ENCODE measurements at places on chromosomes 2 and 18.

DNA sequence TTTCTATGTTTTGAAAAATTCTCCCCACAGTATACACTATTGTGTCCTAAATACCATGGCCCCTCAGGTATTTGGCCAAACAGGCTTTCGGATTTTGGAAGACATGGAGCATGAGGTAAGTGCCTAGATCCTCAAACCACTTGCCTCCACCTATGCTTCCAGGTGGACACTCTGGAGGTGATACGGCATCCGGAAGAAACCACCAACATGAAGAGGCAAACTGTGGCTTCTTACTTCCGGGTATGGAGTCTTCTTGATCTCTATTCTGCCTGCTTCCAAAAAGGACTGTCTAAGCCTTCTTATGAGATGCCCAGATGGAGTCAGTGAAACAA, 252.0 kb upstream of the SP5 start:
- DNase-seq, result no peak

DNA sequence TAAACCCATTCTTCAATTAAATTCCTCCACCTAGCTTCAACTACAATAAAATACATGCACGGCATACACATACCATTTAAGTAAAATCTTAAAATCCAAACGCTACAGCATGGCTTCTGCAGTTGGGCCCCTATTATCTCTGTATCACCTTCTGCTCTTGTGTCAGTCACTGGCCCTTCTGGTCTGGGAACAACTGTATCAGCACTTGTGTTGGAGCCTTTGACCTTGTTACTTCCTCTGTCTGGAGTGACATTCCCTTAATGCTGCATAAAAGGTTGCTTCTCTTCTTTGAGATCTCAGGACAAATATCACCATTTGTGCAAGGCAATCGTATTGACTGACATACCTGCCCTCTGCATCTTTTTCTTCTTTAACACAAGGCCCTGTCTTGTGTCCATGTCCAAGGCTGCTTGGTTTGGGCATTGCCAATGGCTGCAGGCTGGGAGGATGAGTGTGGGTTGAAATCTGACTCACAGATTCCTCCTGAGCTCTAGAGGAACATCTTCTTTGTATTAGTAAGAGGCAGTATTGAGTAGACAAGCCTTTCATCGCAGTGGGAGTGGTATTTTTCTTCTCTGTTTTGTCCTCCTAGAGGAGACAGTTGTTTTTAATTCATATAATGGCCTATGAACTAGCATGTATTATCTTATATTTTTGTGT, 267.8 kb upstream of the TRIB2 start:
- no peak for DNase-seq

GRCh38 chr18:77250926-77251729, 1.5 kb downstream of the GALR1 start:
- DNase-seq, result no peak

DNA sequence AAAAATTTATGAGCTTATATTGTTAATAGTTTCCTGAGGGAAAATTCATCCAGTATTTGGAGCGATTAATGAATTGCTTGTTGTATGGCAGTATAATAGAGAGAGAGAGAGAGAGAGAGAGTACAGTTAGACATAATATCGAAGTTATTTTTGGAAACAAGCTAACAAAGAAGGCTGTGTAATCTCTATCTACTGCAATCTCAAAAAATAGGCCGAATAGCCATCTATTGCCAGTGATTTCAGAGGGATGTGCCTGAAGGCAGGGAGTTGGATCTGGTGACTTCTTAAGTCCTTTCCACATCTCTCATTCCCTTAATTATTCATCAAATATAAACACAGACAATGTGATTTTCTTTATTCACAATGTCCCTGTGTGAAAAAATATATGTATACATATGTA, 433.1 kb upstream of the RAB12 start:
- DNase-seq, result no peak

GRCh38 chr2:205775097-205775877, 93.0 kb downstream of the NRP2 start:
- no peak for DNase-seq

DNA sequence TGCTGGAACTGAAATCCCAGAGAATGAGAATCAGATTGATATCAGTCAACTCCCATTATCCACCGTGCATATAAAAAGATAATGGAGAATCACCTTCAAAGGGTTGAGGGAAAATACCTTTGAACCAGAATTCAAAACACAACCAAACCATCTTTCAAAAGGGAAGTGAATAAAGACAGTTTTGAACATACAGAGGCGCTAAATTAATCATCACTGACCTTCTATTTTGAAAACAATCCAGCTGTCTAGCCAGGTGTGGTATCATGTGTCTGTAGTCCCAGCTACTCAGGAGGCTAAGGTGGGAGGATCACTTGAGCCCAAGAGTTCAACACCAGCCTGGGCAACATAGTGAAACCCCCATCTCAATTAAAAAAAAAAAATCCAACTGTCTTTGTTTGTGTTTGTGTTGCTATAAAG, 63.6 kb downstream of the TRABD2A start:
- no peak for DNase-seq

GRCh38 chr2:55530539-55531081, 11.1 kb downstream of the CFAP36 start:
- no peak for DNase-seq

DNA sequence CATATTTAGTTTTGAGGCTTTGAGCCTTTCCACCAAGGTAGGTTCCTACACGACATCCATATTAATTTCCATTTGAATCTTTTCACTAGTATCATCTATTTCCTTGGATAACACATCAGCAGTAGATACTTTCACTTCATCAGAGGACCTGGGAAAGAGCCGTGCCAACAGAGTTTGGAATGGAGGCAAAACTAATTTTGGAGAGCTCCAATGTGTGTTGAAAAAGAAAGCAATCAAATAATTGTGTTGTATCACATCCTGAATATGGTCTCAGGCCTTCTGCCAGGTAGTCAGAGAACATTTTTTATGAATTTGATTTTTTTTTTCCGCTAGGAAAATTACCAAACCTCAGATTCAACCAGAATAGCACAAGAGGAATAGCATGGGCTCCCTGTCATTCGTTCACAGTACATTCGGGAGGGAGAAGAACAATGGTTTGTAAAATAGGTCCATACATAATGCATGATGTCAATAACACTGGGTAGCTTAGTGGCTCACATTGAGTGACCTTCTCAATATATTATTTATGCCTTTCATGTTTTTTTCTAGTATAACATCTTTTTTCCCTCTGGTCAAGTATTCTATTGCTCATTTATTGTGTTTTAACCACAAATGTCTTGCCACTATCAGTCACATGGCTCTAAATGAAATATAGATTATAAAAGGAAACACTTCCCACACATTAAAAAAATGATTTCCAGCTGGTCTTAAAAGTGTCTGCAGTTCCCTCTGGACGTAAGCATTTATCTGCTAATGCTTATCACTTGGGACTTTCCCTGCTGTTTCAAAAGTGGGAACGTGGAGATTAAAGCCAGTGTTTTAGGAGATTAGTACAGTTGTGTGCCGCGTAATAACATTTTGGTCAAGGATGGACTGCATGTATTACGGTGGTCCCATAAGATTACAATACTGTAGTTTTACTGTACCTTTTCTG, 68.6 kb upstream of the RAPH1 start:
- no peak for DNase-seq

GRCh38 chr2:72034353-72035095, 113.1 kb downstream of the CYP26B1 start:
- DNase-seq, result no peak

DNA sequence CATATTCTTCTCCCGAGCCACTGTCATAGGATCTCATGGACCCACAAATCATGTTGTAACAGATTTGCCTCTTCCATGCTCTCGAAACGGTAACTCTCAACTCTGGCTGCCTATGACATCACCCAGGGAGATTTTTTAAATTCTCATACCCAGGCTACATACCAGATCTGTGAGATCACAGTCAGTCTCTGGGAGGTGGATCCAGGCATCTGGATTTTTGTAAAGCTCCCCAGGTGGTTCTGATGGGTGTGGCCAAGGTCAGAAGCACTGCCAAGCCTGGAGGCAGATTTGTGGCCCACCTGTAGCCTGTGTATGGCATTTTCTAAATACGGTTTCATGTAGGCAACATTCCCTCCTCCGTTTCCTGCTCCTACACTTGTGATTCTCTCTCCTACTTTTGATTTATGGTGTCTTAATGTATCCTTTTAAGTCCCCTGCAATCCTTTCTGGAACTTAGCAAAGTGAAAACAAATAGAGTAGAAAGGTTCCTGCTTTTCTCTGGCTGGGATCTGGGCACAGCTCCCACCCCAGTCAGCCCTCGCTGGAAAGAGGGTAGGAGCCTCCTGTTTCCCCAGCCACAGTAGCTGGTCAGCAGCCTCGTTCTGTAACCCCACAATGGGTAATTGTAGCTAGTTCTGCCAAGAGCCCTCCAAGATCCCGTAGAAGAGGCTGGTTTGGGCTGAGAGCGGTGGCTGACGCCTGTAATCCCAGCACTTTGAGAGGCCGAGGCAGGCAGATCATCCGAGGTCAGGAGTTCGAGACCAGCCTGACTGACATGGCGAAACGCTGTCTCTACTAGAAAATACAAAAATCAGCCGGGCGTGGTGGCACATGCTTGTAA, 96.2 kb downstream of the KLHL29 start:
- DNase-seq, result no peak

DNA sequence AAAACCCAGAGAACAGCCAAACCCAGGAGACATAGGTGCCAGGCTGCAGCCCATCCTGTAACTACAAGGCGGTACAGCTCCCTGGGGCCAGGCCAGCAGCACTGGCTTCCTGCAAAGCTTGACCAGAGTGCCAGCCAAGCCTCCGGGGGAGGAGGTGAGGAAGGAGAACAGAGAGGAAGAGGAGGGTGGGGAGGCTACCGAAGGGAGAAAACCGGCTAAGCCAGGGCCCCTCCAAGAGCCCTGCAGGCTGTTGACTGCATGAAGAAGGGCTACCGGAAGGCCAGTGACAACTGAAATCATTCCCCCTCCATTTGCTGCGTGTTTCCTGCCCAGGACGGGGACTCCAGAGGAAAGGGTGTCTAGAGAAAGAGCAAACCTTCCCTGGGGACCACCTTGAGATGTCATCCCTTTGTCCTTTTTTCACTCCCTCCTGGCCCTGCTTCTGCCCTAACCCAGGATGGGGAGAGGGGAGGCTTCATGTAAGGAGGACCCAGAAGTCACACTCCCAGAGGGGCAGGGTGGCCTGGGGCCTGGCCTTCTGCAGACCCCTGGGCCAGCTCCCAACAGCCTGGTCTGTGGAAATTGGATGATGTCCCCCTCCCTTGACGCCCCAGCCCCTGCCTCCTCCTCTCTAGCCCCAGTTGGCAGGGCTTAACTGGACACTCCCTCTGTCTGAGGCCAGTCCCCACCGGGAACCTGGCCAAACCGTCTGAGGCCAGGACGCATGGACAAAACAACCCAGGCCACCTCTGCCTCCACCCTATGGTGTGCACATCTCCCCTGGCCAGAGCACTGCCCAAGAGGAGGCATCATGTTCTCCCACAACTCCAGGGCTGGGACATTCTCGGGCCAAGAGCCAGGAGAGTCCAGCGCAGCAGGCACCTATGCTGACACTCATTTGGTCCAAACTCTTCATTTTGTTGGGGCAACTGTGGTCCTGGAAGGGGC, 207.8 kb downstream of the CYP26B1 start:
- DNase-seq, result no peak

GRCh38 chr18:44786257-44786656, 105.6 kb downstream of the SETBP1 start:
- DNase-seq, result no peak

- DNase-seq, result no peak
These were observed 7.4 kb downstream of the PTGR3 start for GRCh38 chr18:75201282-75202270.

DNA sequence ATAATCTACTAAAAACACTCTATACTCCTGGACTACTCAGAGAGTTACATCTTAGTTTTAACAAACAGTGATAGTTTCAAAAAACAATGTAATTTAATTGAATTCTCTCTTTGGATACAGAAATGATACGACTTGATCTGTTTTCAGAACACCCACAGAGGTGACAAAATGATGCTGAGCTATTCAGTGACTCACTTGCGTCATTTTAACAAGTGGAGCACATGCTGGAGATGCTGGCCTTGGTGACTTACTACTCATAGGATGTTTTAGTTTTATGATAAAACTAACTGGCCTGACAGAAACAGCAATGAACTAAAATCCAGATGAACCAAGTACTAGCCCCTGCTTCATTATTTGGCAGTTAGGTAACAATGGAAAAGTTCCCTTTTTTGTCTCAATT, 101.3 kb upstream of the ITGB6 start:
- no peak for DNase-seq

- DNase-seq, result no peak
These were observed 160.6 kb downstream of the RNF144A start for GRCh38 chr2:7077660-7078267.

DNA sequence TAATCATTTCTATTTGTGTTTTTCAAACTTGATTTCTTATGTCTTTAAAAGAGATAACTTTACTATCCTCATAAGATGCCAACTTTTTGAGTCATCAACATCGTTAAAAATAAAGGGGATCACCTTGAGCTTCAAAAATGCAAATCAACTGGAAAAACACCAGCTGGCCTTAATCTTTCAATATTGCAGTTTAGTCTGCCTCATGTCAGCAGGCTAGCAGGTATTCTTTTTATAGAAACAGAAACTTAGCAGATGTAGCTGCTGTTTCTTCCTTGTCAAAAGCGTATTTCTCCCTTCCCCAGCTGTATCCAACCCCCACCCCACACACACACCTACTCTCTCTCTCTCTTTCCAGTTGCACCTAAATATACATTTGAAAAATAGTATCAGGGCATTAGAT, 154.1 kb upstream of the ZNF804A start:
- no peak for DNase-seq

DNA sequence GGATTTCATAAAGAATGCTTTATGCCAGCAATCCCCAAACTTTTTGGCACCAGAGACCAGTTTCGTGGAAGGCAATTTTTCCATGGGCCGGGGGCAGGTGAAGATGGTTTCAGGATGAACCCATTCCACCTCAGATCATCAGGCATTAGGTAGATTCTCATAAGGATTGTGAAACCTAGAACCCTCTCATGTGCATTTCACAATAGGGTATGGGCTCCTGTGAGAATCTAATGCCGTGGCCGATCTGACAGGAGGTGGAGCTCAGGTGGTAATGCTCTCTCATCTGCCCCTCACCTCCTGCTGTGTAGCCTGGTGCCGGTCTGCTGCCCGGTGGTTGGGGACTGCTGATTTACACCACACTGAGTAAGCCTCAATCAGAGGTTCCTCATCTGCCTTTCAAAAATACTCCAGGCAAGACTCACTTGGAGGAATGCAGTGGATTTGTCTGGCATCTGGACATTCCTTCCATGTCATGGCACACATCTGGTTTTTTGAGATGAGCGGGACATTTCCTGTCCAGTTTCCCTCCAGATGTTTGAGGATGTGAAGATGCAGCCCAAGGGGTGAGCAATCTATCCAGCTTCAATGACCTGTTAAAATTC, 185.8 kb downstream of the VAPA start:
- no peak for DNase-seq

GRCh38 chr2:171523088-171524017, 1.1 kb downstream of the CYBRD1 start:
- DNase-seq, result no peak

GRCh38 chr2:96531366-96531765, 5.2 kb upstream of the ARID5A start:
- no peak for DNase-seq

DNA sequence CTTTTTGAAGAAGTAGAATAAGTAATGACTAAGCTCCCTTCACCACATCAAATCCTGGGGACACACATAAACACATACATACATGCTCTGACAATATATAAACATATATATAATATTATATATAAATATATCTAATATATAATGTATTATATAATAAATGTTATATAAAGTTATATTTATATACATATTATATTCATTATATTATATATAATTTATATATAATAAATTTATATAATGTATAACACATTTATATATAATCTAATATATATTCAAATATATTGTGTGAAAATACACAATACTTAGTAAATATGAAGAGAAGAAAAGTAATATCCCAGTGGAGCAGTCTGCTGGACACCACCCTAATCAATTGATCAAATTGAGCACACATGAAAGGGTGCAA, 2177.9 kb upstream of the CELF4 start:
- no peak for DNase-seq

All from NCI-H187 treated with DMSO at 0.1 percent for 48 hours (cell line).